ENCODE measurements at places on chromosomes 5 and 9. TPM values are rescaled to one million over a fixed set of nuclear protein-coding genes. Genes with fewer than 3 reads are reported as not detected.

DNA sequence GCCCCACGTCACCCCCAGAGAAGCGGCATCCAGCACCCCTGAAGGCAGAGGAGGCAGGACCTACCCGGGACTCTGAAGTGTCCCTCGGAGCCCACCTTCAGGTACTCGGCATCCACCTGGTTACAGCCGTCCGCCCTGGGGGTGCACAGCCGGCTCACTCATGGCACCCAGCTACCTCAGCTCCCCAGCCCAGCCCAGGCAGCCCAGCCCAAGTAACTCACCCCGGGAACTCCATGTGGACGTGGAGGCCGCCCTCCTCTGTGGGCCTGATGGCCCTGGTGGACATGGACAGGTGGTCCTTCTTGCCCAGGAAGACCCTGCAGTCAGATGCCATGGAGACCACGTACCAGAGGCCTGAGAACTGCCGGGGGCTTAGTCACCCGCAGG lies 676 bp downstream of the LCN15 start:
- DNase-seq, result no peak

Gene AGXT2
- not detected for total RNA-seq

DNA sequence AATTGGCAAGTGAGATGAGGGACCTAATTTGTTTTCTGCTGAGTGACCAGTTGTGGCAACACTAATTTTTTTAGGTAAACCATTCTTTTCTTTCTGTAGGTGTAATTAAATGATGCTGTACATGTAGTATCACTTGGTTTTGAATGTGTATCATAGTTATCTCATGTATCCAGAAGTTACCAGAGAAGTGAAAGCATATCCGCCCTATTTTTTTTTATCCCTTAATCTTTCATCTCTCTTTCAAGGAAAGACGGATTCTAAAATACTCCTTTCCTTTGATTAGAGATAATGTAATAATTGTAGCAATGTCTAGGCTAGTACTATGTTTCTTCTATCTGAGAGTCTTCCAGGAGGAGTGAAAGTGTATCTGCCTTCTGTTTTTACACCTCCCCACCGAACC lies 7.1 kb downstream of the KDM3B start:
- no peak for DNase-seq

- DNase-seq, result no peak
Measured at GRCh38 chr5:50667023-50667652, 701 bp downstream of the PARP8 start.

DNA sequence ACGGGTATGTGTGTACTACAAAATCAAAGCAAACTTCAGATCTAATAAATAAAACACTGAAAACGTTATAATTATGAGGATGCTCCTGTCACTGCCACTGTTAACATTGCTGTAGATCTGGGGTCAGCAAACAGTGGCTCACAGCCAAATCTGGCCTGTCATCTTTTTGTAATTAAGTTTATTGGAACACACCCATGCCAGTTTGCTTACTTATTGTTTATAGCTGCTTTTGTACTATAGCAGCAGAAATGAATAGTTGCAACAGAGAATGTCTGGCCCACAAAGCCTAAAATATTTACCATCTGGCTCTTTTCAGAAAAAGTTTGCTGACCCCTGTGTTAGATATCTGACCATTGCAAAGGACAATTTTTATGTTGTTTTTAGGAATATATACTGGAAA lies 32.1 kb downstream of the PRRC1 start:
- DNase-seq, result no peak

DNA sequence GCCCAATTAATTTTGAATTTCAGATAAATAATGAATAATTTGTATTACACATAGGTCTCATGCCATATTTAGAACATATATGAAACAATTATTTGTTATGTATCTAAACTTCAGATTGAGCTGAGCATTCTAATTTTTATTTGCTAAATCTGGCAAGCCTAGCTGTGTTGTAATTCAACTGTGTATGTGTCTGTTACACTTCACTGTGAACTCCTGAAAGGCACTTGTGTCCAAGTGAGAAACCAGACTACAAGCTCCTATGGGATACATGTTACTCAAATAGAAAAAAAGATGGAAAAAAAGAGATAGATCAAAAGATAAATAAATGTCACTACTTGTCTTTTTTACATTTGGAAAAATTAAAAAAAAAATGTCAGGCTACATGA lies 56.5 kb upstream of the ANKRD55 start:
- DNase-seq, result no peak

DNA sequence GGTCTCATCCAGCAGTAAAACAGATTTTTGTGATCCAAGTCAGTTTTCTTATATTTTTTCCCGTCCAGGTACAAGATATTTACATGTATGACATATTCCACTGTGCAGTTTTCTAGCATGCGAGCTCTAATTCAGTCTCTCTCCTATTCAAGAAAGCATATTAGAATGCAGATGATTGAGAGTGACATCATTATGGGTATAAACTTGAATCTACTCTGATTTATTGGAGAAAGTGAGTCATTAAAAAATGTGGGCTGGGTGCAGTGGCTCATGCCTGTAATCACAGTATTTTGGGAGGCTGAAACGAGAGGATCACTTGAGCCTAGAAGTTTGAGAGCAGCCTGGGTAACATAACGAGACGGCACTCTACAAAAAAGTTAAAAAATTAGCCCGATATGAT lies 6.2 kb downstream of the FER start:
- no peak for DNase-seq

- no peak for DNase-seq
Measured at GRCh38 chr5:156819537-156819936, 30.6 kb upstream of the PPP1R2B start.

DNA sequence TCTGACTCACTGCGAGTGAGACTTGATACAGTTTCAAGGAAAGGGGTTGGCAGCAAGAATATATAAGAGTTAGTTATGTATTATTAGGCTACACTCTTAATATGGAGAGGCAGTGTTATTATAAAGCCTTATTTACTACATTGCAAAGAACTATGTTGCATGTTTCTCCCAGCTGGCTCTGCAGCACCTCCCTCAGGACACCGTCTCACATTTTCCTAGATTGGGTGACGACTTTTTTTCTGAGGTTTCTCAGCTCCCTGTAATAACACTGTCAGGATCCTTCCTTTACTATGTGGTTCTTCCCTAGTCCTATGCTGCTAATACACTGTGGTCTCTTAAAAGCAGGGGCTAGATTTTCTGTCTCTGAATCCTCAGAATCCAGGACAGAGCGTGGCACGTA lies 153.7 kb downstream of the INSYN2B start:
- no peak for DNase-seq

DNA sequence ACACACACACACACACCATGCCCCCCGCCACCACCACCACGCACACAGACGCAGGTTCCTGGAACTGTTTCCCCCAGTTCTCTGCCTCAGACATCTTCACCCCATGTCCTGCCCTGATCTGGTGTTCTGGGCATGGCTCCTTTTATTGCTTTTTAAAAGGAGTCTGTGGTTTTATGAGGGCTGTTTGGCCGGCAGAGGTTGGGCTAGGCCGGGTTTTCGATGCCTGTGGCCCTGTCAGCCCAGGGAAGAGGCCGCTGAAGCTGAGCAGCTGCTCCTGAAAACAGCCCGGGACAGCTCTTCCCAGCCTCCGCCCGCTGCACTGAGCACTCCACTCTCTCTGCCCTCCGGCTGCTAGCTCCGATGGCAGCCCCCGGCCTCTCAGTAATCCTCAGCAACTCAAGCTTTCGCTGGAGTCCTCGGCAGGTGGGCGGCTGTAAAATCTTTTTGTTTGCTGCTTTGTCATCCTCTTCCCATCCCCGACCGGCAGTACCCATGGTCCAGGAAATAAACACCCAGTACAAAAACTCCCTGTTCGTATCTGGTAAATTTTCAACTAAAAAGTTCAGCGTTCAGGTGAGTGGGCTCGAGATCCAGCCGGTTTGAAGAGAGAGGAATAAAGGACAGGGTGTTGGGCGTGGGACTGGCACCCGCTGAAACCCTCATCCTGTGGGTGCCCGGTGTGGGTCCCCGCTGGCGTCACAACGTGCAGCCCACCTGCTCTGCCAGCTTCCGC lies 103.0 kb upstream of the ERCC6L2 start:
- no peak for DNase-seq

DNA sequence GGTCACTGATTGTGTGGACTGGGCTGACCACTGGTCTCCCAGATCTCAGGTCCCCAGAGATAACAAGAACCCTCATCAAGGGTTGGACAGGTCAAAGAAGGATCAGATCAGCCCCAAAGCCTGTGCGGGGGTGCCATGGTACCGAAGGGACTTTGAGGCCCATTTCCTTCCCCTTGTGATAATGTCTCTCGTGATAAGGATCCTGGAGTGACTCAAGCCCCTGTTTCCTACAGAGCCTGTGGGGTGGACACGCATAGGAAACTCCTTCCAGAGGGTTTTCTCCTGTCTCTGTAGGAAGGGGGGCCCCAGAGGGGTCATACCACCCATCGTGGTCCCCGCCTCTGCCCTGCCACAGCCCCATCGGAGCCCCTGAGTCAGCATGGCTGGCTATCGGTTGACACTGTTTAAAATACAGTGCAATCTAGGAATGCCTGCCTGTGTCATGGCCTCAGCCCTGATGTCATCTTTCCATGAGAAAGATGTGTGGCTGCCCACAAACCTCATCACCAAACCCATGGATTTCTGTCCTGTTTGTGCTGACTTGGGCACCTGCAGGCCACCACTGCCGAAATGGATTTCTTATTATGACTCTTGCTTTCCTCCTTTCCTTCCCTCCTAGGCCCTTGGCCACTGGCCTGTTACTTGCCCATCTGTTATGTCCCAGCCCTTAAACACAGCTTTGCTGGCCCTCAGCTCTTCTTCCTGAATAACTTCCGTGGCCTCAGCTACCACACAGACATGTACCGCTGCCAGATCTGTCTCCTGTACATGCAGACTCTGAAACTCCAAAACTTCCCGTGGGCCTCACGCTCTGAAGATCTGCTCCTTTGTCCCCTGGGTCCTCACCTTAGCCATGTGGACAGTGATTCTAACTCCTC lies 2.9 kb upstream of the CSF2 start:
- no peak for DNase-seq

GRCh38 chr5:159995907-159996306 lies 13.0 kb upstream of the TTC1 start:
- no peak for DNase-seq

DNA sequence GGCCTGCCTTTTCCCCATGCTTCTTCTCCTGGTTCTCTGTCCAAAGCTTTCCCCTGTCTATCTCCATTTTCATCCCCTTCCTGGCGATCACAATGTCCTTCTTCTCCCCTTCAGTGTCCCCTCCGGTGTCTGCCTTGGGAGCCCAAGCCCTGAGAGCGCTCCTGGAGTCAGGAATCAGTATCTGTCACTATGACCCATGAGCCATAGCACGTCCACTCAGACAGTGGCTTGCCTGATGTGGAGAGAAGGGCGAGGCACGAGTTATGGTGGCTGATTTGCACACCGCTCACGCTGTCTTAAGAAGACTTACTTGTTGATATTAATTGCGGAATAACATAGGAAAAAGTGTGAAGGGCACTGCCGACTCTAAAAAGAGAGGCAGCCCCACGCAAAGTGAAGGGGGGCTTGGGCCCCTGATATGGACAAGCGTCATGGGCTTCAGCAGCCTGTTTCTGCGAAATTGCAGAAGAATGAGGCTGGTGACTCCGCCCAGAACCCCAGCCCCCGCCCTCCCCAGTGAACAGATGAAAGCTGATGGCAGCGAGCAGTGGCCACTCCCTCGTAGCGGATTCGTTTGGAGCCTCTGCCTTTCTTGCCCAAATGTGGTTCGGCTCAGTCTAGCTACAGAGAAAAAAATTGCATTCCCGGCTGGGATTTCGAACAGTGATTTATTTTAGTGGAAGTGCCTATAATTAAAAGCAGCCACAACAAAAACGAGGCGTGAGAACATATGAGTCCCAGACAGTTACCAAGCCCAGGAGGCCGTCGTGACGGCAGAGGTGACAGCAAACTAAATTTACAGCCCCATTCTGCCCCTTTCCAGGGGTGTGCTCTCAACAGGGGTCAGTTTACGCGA lies 149.8 kb downstream of the ICE1 start:
- DNase-seq, result no peak

GRCh38 chr9:79945495-79945894 lies 373.7 kb downstream of the TLE4 start:
- DNase-seq, result no peak

- DNase-seq, result no peak
Measured at GRCh38 chr5:77993141-77993854, 217.2 kb upstream of the TBCA start.

DNA sequence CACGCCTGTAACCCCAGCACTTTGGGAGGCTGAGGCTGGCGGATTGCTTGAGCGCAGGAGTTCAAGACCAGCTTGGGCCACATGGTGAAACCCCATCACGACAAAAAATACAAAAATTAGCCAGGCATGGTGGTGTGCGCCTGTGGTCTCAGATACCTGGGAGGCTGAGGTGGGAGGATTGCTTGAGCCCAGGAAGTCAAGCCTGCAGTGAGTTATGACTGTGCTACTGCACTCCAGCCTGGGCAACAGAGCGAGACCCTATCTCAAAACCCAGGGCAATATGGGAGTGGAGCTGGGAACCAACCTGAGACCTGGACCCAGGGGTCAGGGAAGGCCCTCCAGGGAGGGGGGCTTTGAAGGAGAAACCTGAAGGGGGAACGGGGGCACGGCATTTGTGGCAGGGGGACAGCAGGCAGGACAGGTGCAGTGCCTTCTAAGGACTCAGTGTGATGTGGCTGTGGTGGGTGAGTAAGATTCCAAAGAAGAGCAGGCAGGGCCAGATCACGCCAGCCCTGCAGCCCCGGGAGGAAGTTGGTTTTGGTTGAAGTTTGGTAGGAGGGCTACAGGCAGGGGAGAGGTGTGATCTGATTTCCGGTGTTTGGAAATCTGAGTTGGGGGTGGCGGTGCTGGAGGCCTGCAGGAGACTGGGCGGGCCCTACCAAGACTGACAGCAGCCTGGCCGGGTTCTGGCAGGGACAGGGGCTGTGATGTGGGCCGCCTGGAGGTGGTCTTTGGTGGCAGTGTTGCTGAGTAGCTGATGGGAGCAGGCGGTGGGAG lies 46.2 kb downstream of the NTNG2 start:
- DNase-seq, result no peak

- no peak for DNase-seq
Measured at GRCh38 chr9:22645893-22646292, 199.3 kb downstream of the DMRTA1 start.

Gene SPATA6L
- total RNA-seq, result 0.21 TPM

GRCh38 chr9:130311408-130312140 lies 46.0 kb downstream of the HMCN2 start:
- no peak for DNase-seq

GRCh38 chr5:88956416-88956815 lies 73.4 kb upstream of the MEF2C start:
- no peak for DNase-seq

Gene SHISAL2B
- not detected for total RNA-seq

Gene CENPH
- 37.0 TPM for total RNA-seq

- DNase-seq, result no peak
Measured at GRCh38 chr5:108814551-108814950, 66.9 kb downstream of the FER start.

DNA sequence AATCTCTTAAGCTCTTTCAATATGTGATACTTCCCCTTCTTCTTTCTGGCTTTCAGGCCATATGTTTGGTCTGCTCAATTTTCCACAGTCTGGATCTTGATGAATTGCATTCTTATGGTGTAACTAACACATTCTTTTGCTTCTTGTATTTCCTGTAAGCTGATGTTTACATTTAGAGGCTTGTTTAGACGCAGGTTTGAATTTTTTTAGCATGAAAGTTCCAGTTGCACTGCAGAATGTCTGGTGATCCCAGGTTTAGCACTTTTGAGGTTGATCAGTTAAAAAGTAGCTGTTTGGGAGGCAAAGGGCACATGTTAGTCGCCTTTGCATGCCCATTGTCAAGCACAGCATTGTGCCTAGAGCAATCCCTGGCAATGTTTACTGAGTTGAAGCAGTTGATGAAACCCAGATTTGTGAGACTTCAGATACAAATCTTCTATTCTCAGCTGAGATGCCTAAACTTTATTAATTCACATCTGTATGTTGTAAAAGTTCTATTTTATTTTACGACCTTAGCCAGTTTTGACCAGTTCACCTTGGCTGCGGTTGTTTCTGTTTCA lies 59.6 kb upstream of the SPATA31C2 start:
- DNase-seq, result no peak
